ENCODE measurements at places on chromosomes 2 and 18.

DNA sequence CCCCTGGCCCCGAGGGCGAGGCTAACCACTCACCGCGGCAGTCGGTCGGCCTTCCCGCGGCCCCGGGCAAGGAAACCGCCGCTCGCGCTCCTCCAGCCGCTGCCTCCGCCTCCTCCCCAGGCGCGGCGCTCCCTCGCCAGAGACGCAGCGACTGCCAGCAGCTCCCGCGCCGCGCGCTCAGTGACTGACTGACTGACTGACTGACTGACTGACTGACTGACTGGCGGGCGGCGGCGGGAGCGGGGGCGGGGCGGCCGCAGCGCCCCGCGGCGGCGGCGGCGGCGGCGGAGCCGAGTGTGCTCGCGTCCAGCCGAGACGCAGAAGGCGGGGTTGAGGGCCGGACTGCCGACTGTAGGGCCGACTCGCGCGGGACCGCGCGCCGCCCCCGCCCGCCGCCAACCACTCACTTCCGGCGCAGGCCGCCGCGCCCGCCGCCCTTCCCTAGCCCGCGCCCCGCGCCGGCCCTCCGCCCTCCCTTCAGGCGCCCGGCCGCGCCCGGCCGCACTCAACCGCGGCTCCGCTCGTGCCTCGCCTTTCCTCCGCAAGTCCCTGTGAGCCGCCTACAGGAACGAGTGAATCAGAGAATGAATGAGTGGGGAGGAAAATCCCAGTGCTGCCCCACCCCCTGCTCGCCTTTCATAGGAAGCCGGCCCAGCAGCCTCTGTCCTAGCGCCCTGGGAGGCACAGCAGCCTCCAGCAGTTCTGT lies at the start of gene RAPH1:
RAPH1 (minus strand) TSS at position 224 of the 706 bp plus-strand sequence. CDS start 39,948 bp downstream, outside the sequence.
- no peaks in the 10 kb centered on the region for H3K27me3 ChIP-seq
- H3K27ac ChIP-seq = peak within 1 kb of the TSS; percentile 90
- no peaks in the 10 kb centered on the region for H3K36me3 ChIP-seq

DNA sequence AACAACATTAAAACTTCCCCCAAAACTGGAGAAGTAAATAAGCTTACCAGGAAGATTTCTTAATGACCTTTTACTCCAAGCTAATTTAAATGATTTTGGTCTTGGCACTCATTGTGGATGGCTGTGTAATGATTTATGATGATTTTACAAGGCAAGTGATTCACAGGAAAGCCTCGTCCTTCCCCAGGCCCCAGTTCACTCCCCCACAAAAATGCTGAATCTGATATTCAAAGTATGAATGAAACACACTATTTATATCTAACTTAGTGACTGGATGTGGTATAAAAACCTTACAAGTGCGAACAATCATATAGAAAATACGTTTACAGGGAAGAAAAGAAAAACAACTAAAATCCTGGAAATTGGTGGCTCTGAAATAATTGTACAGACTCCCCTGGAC lies 49.8 kb downstream of the ZNF516 start:
- peak overlapping the region; percentile 7 for H3K4me3 ChIP-seq
- peak overlapping the region; percentile 83 for H3K27ac ChIP-seq
- H3K27me3 ChIP-seq = no peaks in the 10 kb centered on the region
- peaks cover 2% of the 10 kb centered on the region for H3K36me3 ChIP-seq
- DNase-seq = peak; percentile 92

- no peak for DNase-seq
- H3K4me3 ChIP-seq = no peak overlapping the region
- no peak overlapping the region for H3K27ac ChIP-seq
- H3K27me3 ChIP-seq = peaks cover 2% of the 10 kb centered on the region
- no peaks in the 10 kb centered on the region for H3K4me1 ChIP-seq
Observed at GRCh38 chr18:31821545-31822171, 61.0 kb upstream of the SLC25A52 start.

DNA sequence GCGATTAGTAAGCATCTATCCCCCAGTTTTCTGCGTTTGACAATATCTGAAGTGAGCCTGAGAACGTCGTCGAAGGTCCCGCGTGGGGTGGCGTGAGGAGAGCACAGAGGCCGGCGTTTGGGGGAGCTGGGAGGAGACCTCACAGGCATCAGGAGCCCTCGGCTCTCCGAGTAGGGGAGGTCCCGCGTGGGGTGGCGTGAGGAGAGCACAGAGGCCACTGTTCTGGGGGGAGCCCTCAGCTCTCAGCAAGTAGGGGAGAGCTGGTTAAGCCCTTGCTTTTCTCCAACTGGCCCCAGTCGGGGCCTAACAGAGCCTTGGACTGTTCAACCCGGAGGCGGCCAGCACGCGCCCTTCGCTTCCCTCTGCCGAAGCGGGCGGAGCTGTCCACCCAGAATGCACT lies 134.3 kb downstream of the NFATC1 start:
- peaks cover 3% of the 10 kb centered on the region for H3K4me1 ChIP-seq
- H3K36me3 ChIP-seq = no peaks in the 10 kb centered on the region
- no peak for DNase-seq
- no peak overlapping the region for H3K4me3 ChIP-seq
- no peak overlapping the region for H3K27ac ChIP-seq

DNA sequence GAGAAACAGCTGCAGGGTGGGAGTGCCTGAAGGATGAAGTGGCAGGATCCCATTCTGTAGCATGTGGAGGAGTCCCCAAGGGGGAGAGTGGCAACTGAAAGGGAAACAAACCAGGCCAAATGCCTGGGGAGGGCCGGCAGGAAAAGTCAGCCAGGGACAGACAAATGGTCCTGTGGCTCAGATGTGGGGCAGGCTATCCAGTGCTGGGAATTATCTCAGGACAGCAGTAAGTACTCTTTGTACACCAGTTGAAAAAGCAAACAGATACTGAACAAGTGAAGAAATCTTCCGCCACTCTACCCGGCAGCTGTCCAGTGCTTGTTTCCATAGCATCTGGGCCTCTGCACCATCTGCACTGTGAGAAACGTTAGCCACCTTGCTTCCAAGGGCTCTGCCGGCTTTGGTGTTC lies 408.9 kb downstream of the LRATD1 start:
- H3K4me3 ChIP-seq = no peak overlapping the region
- H3K36me3 ChIP-seq = no peaks in the 10 kb centered on the region
- H3K27ac ChIP-seq = no peak overlapping the region
- DNase-seq = peak; percentile 13

GRCh38 chr18:74577019-74577418 lies 20.7 kb upstream of the ZNF407 start:
- H3K27me3 ChIP-seq = peaks cover 4% of the 10 kb centered on the region
- no peaks in the 10 kb centered on the region for H3K36me3 ChIP-seq
- DNase-seq = no peak
- H3K4me3 ChIP-seq = no peak overlapping the region

- no peak overlapping the region for H3K27ac ChIP-seq
- no peak overlapping the region for H3K4me3 ChIP-seq
- no peaks in the 10 kb centered on the region for H3K36me3 ChIP-seq
- H3K4me1 ChIP-seq = no peaks in the 10 kb centered on the region
- DNase-seq = no peak
Observed at GRCh38 chr2:221610675-221611074, 38.6 kb upstream of the EPHA4 start.

GRCh38 chr2:132813422-132813821 lies 143.4 kb upstream of the LYPD1 start:
- H3K36me3 ChIP-seq = no peaks in the 10 kb centered on the region
- H3K4me3 ChIP-seq = no peak overlapping the region
- no peak for DNase-seq
- no peak overlapping the region for H3K27ac ChIP-seq
- no peaks in the 10 kb centered on the region for H3K27me3 ChIP-seq
- H3K4me1 ChIP-seq = peaks cover 13% of the 10 kb centered on the region

DNA sequence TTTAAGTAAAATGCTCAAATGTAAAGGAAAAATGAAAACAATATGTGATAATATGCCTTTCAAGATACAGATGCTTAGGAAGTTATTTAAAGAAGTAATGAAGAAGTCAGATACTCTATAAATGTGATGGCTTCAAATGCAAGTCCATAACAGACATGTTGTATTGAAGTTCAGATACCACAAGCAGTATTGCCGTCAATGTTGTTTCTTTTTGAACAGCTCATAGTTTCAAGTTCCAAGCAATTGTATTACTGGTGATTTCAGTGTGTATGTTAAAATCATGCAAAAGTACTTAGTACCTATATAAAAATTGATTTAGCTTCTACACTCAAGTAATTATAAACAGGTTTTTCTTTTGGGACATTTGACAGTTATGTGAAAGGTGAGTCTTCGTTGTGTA lies 24.9 kb downstream of the KCMF1 start:
- H3K4me1 ChIP-seq = no peaks in the 10 kb centered on the region
- no peak overlapping the region for H3K27ac ChIP-seq
- H3K36me3 ChIP-seq = no peaks in the 10 kb centered on the region
- no peak overlapping the region for H3K4me3 ChIP-seq
- DNase-seq = no peak
- no peaks in the 10 kb centered on the region for H3K27me3 ChIP-seq

DNA sequence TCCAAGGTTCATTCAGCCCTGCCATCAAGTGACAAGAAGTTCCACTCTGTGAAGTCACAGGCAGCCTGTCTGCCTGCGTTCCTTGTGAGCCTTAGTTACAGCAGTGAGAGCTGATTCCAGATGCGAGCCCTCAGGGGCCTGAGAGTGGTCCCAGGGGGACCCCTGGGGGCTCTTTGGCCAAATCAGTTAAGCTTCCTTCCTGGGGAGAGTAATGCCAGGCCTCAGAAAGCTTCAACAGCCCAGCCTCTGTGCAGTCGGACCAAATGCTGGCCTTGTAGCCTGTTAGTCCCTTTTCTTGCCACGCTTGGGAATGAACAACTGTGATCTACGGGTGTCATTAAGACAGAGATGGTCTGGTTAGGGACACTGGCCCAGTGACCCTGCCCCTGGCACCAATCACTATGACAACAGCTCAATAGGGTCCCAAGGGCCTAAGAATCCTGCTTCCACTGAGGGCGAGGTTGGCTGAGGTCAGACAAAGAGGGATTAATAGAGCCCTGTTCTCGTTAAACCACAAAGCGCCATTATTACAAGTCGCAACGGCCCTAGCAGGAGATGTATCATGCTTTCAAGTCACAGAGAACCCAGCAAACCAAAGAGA lies 50.9 kb downstream of the HS1BP3 start:
- H3K4me3 ChIP-seq = no peak overlapping the region
- H3K36me3 ChIP-seq = no peaks in the 10 kb centered on the region
- no peak overlapping the region for H3K27ac ChIP-seq
- no peak for DNase-seq
- H3K27me3 ChIP-seq = no peaks in the 10 kb centered on the region
